ENCODE measurements at places on chromosomes 5 and 9.
A peak's percentile ranks its signal among the peaks of the same experiment; 100 is the strongest.

DNA sequence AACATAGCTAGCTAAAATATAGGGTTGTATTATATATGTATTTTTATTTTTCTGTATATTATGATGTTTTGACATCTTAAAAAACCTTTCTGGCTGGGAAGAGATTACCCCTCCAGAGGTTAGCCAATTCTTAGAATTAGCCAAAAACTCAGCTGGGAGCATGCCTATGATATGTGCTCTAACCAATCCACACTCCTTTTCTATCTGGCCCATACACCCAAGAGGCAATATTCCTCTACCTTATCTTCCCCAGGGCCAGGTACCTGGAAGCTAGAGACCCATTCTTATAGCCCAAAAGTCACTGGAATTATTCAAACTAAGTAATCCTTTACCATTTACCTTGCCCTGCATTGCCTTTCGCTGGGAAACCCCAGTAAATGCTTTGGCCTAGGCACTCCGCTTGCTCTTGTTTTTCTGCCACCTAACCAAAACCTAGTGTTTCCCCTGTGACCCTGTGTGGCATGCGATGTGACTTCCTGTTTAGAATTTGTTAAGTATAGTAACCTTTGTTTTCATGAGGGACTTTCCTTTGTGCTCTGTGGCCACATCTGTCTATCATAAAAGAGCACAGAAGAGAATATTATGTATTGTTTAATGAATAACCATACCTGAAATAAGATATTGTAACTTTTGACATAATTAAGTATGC lies 37.4 kb downstream of the CSNK1G3 start:
- peak; percentile 29 for DNase-seq

- DNase-seq, result no peak
Measured at GRCh38 chr5:37490120-37490810, 111.1 kb downstream of the WDR70 start.

- DNase-seq, result no peak
Measured at GRCh38 chr9:4243113-4243512, 56.8 kb downstream of the GLIS3 start.

DNA sequence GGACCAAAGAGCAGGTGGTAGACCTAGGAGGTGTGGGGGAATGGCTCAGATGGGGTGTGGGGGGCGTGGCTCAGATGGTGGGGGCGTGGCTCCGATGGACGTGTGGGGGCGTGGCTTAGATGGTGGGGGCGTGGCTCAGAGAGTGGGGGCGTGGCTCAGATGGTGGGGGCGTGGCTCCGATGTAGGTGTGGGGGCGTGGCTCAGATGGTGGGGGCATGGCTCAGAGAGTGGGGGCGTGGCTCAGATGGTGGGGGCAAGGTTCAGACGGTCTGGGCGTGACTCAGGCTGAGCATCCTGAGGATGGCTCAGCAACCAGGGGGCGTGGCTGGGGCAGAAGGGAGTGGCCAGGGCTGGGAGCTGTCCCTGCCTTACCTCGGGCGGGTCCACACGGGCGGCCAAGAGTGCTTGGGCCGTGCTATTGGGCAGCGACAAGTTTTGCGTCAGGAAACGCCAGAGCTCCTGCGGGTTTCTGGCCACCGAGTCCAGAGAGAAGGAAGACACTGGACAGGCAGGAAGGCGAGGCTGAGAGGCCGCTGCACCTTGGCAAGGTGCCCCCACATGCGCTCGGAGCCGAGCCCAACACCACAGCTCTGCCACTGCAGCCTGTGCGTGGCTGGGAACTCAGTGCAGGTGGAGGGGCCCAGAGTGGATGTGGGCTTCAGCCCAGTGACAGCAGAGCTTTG lies 5.9 kb downstream of the ABCA2 start:
- DNase-seq, result peak; percentile 91

- no peak for DNase-seq
Measured at GRCh38 chr5:112614285-112614684, 123.4 kb upstream of the APC start.

- no peak for DNase-seq
Measured at GRCh38 chr5:6370580-6370979, 7.8 kb downstream of the MED10 start.

- no peak for DNase-seq
Measured at GRCh38 chr5:74833537-74834266, 32.5 kb downstream of the FAM169A start.

- DNase-seq, result no peak
Measured at GRCh38 chr5:136182618-136183017, 10.3 kb downstream of the SMIM32 start.

- no peak for DNase-seq
Measured at GRCh38 chr5:113735751-113736150, 222.3 kb downstream of the YTHDC2 start.

DNA sequence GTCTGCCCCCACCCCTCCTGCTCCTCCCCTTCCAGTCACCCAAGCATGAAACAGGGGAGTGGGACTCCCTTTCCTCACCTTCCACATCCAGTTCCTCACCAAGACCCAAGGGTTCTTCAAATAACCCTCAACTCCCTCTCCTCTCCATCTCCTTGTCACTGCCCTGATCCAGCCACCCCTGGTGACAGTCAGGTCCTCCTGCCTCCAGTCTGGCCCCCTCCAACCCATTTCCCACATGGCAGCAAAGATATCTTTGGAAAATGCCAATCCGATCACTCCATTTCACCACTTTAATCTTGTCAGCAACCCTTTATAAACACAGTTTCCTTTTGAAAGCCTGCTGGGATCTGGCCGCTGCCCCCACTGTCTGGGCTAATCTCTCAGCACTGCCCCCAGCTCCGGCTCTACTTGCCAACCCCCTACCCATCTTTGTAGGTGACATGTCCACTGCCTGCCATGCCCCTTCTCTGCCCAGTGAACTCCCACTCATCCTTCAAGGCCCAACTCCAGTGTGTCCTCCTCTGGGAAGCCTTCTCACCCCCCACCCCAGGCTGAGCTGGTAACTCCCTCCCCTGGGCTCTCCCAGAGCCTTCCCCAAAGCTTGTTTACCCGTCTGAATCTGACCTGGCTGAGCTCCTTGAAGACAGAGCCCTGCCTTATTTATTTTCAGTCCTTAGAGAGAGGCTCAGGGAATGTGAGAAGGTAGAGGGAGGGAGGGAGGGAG lies 781 bp upstream of the MYOZ3 start:
- no peak for DNase-seq
